ENCODE measurements at places on chromosomes 11 and 22. TPM values are rescaled to one million over a fixed set of nuclear protein-coding genes. Genes with fewer than 3 reads are reported as not detected.

Gene SEPTIN3
- total RNA-seq, result not detected

Gene ZNF408
- 9.3 TPM for total RNA-seq

Gene FAM180B
- total RNA-seq, result not detected

Gene C22orf15
- total RNA-seq, result 4.9 TPM

Gene SCO2
- total RNA-seq, result 0.49 TPM

DNA sequence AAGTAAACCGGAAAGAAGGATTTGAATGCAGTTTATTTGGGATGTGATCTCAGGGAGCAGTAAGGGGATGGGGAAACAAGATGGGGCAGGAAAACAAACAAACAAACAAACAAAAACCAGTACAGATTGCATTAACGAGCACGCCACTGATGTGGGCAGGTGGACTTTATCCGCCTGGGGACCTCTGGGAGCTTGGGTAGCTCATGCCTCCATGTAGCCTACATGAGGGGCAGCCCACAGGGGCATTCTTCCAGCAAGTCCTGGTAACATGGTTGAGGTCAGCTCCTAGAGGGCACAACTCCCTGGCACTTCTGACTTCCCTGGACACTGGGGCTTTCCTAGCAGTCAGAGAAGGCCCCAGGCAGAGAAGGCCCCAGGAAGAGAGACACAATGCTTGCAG lies 38.6 kb downstream of the C11orf96 start:
- no peak for DNase-seq

GRCh38 chr22:26321469-26321913 lies 107.6 kb upstream of the ASPHD2 start:
- DNase-seq, result peak; percentile 36

GRCh38 chr11:119044708-119045107 lies 12.3 kb downstream of the HYOU1 start:
- no peak for DNase-seq

DNA sequence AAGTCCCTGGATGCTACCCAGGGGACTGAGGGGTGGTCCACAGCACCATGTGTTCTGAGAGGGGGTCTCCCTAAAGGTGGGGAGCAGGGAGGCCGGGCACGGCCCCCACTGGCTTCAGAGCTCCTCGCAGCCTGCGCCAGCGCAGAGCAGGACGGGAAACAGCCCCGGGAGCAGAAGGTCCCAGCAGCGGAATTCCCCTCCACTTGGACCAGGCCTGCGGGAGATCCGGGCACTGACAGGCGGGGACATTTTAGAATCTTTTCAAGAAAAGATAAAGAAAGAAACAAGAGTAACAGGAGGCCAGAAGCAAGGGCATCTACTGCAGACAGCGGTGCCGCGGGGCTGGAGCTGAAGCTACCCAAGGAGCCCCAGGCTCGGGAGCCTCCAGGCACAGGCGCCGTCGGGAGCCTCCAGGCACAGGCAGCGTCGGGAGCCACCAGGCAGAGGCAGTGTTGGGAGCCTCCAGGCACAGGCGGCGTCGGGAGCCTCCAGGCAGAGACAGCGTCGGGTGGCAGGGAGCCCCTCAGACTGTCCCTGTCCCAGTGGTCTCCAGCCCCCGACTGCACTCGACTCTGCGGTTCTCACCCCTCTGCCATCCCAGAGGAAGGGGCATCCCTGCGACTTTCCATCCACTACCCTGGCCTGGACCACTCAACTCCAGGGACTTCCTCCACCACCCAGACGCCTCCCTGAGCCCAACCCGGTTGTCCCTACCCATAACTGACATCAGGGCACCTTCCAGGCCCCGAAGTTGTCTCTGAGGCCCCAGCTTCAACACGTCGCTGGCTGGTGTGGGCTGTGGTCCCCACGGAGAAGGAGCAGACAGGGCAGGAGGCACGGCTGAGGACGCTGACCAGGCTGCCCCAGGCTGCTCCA lies 211.1 kb downstream of the BRD1 start:
- no peak for DNase-seq

DNA sequence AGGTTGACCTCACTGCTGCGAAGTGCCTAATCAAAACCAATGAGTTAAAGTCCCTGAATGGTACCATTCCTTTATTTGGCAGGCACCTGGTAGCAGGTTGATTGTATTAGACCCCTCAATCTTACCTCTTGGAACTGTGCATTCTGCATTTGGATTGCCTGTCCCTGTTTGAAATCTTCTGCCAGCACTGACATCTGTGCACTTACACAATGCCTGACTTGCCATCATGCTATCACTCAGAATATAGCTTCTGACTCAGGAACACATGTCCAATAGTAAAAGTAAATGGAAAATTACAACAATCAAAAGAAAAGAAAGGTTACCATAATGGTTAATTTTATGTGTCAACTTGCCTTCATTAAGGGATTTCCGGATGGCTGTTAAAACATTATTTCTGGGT lies 366.0 kb upstream of the PDGFD start:
- no peak for DNase-seq

DNA sequence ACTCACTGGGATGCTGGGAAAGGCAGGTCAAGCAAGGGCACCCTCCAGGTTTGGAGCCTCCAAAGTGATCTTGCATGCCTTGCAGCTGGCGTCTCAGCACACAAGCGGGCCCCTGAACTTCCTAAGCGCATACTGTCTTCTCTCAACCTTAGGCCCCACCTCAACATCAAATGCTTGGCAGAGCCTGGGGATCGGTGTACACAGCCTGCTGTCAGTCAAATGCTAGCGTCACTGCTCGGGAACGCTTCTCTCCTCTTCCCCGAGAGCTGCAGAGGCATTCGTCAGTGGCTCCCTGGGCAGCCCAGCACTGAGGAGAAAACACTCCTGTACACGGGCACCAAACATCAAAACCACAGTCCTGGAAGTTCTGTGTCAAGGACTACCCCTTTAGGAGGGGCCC lies 124.9 kb downstream of the C11orf58 start:
- DNase-seq, result no peak

GRCh38 chr11:58919561-58919960 lies 19.7 kb upstream of the GLYATL1 start:
- DNase-seq, result peak; percentile 71

GRCh38 chr22:46473896-46474557 lies 63.4 kb downstream of the CELSR1 start:
- no peak for DNase-seq

DNA sequence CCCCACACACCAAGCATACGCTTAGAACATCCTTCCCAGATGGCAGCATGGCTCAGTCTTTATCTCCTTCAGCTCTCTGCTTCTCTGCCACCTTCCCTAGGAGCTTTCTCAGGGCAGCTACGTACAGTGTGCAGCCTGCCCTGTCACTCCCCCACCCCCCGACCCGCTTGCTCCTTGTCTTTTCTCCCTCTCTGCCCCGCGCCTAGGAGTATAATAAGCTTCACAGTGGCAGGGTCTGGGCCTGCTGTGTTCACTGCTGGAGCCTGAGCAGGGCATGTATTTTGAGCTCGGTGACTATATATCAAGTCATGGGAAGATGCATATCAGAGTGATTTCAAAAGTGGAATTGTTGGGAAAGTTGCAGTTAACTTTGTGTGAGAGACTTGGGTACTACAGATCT lies 55.8 kb upstream of the ADSL start:
- DNase-seq, result no peak

DNA sequence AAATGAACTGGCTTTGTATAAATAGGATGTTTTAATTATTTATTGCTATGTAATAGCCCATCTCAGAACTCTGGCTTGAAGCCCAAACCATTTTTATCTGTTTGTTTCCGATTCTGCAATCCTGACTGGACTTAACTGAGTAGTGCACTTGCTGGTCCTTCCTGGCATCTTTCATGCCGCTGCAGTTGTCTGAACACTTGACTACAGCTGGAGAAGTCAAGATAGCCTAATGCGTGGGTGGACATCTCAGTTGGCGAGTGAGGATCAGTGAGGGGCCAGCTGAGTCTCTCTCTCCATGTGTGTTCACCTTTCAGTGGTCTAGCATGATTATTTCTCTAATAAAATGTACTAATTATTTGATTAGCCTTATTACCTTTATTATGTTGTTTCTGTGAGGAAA lies 105.8 kb downstream of the PRMT3 start:
- DNase-seq, result no peak

- DNase-seq, result no peak
Measured at GRCh38 chr11:34052608-34053160, 1.2 kb downstream of the CAPRIN1 start.

DNA sequence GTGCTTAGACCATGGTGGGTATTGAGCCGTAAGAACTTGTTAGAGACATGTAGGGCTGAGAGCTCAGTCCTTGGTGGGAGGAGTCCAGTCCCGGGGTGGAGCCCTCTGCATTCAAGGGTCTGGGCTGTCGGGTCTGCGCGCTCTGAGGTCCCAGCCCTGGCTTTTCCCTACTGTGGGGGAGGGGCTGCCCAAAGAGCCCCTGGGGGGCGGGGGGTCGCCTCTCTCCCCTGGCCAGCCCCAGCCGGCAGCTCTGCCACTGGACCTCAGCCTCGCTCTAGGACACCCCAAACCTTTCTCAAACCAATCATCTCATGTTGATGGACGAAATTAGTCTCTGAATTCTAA lies 1006.4 kb downstream of the BRD1 start:
- DNase-seq, result no peak

- no peak for DNase-seq
Measured at GRCh38 chr22:24972369-24972768, 19.9 kb downstream of the KIAA1671 start.

DNA sequence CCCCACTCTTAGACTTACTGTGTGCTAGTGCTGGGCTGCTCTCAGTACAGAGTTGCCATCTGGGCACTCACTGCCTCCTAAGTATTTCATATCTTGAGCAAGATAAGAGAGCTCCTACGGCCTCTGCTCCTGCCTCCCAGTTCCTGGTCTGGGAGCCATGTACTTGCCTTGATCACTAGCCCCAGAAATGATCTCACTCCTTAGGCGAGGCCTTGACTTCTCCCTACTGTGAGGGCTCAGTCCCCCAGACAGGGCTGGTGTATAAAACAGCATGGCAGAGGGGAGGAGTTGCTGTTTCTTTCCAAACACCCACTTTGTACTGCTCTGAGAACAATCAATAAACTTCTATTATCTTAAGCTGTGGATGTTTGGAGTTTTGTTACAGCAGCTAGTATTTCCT lies 47.4 kb upstream of the TP53I11 start:
- no peak for DNase-seq

DNA sequence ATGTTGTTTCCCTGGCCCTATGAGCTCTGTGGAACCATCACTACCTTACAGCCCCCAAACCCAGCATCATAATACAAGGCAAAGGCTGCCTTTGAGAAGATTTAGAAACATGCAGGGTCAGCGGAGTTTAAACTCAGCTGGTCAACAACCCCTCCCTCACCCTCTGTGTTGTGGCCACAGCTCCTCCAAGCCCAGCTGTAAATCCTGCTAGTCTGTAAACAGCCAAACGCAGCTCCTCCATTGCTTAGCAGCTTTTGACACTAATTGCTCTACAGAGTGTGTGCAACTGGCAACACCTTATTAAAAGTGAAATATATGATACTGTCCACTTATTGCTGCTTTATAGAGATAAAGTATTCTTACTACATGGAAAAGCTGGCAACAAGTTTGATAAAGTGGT lies 29.1 kb downstream of the OPCML start:
- no peak for DNase-seq
